HFFc6 (cell line): ENCODE measurements at places on chromosomes 3 and 15.

DNA sequence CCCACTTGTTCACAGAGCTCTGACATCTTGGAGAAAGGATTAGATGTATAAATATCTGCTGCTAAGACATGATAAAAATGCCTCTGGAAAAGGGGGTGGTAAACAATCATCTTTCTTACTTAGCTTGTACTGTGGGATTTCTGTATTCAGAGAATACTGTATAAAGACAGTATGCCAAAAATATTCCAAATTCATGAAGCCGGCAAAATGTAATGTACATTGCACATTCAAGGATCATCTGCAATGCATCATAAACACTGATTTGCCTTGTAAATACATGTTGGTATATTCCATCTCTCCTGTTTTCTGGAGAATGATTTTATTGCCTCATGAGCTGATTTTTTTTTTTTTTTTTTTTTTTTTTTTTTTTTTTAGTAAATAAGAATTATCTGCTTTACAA is 355.3 kb downstream of the ROBO1 start:
- no peak for DNase-seq

- no peak for DNase-seq
Observed at GRCh38 chr3:179942553-179943075, 94.1 kb downstream of the PEX5L start.

DNA sequence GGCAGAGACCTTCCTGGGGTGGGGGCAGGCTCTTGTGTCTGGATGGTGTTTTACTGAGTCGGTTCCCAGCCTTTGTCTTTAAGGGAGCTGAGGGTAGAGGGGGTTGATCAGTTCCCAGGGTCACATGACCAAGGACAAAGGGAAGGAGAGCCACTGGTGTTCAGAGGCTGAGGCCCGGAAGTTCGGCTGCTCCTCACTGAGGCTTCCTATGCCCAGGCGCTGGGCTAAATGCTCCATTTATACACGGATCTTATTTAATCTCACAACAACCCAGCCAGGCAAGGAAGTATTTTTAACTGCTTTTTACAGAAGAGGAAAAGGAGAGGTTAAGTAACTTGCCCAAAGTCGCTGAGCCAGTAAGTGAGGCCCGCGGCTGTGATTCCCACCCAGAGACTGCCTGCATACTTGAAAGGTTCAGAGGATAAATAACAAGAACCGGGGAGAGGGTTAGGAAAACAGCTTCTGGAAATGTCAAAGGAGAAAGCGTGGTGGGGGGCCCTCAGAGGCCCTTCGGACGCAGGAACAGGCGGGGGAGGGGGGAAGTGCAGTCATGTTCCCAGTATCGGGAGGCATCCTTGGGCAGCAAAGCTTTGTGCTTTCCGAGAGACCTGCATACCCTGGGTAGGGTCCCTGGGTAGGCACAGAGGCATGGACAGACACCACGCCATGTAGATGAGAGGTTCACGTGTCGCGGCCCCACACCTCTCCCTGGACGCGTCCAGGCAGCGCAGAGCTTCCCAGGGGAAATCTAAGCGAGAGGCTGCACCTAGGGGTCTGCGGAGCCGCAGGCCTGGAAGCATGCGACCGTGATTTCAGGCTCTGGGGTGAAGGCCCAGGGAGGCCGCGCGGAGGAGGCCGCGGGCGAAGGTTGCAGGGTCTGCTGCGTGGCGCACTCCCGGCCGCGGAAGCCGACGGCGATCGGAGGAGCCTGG is 21.3 kb downstream of the EPHB3 start:
- DNase-seq, result no peak

DNA sequence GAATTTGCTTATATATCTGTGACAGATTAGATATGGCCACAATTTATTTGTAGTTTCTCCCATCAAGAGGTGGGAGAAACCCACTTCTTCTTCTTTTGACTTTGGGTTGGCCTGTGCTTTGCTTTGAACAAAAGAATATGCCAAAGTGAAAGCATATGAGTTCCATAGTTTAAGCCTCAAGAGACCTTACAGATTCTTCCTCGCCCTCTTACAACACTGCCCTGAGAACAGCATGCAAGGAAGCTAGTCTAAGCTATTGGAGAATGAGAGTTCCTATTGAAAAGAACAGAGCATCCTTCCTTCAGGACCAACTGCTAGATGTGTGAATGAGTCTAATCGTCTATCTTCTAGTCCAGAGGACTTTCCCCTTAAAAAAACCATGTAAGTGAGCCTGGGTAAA is 394.8 kb downstream of the TUSC7 start:
- no peak for DNase-seq

DNA sequence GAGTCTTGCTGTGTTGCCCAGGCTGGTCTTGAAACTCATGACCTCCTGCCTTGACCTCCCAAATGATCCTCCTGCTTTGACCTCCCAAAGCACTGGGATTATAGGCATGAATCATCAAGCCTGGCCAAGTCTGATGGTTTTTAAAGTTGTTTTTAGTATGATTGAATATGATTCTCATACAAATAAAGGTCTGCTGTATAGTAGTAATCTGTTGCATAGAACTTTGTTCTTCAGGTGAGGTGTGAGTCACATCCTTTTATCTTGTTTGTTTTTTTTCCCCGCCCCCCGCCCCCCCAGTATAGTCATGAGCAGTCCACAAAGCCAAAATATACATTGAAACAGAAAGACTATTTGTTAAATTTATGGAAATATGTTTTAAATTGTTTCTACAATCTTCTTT is 39.0 kb downstream of the UBE2E2 start:
- no peak for DNase-seq

DNA sequence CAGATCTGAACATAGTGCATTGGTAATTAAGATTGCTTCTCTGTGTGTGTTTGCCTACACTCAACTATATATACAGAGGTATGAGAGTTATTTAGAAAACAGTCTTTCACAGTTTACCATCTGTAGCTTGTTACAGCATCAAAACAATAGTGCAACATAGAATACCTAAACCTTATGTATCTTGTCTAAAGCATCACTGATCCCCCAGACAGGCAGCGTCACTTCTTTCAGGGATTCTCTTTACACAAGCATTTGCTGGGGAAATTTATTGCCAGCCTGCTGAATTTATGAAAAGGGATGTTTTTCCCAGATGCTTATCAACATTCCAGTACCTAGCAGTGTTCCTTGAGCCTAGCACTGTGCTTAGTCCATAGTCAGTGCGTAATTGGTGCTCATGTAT is 195.8 kb upstream of the COL8A1 start:
- no peak for DNase-seq

- DNase-seq, result no peak
Observed at GRCh38 chr15:25832158-25832557, 31.0 kb downstream of the ATP10A start.

DNA sequence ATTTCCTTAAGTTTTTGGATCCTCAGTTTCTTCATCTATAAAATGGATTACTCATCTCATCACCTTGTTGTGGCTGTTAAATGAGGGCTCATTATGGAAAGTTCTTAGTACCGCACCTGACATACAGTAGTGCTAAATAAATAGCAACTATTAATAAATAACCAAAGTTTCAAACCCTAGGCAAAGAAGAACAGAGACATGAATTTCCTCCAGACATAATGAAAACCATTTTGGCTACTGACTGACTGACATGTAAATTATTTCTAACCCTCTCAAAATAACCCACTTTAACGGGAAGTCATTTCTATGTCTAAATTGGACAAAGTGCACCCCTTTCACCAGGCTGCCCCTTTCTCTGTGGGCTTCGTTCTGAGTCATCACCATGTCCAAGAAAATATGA is 17.4 kb upstream of the KLHL6 start:
- no peak for DNase-seq

DNA sequence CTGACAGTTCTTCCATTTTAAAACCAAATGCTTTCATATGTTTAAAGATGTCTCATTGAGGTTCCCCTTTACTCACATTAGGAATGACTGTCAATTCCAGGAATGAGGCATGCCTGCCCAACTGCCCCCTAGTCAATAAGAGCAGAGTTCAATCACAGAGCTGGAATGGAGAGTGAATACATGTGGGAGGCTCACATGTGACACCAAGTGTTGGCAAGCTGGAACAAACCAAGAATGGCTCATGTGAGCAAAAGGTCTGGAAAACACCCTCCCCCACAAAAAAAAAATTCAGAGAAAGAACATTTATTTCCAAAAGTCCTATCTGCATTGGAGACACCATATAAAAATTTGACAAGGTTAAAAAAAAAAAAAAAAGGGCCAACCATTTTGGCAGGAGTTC is 3.7 kb downstream of the PBRM1 start:
- peak; percentile 59 for DNase-seq

DNA sequence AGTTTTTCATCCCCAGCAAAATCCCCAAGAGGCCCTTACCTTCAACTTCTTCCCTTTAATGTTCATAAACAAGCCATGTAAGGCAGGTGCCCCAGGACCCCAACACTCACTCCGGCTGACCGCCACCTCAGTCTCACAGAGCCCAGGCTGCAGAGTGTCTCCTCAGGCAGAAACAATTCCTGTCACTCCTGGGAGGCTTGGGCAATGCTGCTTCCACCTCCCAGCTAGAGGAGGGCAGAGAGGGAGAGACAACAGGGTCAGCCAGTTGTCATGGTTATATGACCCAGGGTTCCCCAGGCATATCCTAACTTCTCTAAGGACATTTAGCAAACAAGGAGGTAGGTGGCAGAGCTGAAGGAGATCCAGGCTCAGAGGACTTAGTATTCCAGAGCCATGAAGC is at the start of gene PLIN1:
PLIN1 (minus strand) TSS at position 156 of the 400 bp plus-strand sequence. CDS start 1,878 bp downstream, outside the sequence.
- no peak for DNase-seq

GRCh38 chr15:88006146-88006545 is 250.4 kb downstream of the NTRK3 start:
- DNase-seq, result no peak

DNA sequence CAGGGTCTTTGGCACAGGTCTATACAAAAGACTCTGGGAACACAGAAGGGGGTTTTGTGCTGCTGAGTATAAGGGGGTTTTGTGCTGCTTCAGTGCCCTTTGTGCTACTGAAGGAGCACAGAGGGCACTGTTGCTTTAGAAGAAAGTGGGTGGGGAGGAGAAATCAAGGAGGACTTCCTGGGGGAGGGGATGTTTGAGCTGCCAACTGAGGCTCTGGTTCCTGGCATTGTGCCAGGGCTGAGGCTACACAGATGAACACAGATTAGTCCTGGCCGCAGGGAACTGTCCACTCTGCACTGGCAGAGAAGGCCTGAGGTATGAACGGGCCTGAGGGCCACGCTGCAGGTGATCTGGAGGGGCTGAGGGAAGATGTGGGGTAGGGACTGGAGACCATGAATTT is 32.2 kb upstream of the SEC13 start:
- no peak for DNase-seq

DNA sequence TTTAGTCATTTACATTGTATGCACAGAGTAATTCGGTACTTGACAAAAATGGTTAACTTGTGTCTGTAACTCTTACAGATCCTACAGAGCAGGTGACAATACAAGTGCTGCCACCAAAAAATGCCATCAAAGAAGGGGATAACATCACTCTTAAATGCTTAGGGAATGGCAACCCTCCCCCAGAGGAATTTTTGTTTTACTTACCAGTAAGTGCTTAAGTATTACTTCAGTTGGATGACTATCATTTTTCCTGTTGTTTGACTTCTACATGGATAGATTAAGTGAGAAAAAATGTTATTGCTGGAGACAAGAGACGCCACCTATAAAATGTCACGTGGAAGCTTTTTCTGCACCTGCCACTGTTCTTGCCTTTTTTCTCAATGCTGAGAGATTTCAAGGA is 173.2 kb downstream of the ALCAM start:
- DNase-seq, result no peak

GRCh38 chr3:31577232-31577631 is 44.5 kb downstream of the STT3B start:
- DNase-seq, result no peak

GRCh38 chr3:120689395-120689794 is 7.4 kb upstream of the HGD start:
- DNase-seq, result no peak

DNA sequence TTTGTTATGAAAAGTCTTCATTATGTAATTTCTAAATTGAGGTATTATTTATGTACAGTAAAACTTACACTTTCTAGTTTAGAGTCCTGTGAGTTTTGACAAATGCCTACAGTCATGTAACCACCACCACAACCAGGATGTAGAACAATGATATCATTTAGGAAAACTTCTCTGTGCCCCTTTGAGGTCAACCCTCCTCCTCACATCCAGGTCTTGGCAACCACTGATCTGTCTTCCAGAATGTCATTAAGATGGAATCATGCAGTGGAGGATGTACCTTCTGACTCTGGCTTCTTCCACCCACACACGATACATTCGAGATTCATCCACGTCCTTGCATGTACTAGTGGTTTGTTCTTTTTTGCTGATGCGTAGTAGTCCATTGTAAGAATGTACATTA is 23.2 kb downstream of the MINAR1 start:
- DNase-seq, result no peak

- DNase-seq, result no peak
Observed at GRCh38 chr3:182182531-182182968, 470.8 kb downstream of the SOX2 start.

- DNase-seq, result no peak
Observed at GRCh38 chr15:78055919-78056713, 21.4 kb downstream of the TBC1D2B start.

DNA sequence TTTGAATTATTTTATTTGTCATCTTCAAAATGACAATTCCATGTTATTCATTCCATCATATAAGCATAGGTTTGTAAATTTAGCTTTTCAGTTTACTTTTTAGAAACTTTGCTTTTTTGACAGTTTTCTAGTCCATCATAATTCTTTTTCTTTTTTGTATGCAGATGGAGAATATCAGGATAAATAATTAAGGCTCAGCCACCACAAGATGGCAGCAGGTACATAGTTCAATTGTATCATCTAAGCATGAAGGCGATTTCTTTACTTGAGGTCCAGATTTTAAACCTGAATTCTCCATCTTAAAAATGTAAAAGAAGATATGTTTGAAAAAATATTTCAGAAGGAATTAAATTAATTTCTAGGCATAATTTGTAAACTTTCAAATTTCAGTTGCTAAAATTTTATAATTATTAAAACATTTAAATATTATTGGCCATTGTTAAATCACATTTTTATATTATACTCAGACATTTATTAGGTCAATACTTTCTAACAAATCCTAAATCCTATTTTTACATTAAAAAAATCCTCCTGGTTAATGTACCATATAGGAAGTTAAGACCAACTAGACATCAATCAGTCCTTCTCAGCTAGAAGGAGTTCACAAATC is 15.1 kb downstream of the PLSCR5 start:
- peak; percentile 36 for DNase-seq

- DNase-seq, result no peak
Observed at GRCh38 chr3:182905623-182906022, 74.7 kb downstream of the DCUN1D1 start.

DNA sequence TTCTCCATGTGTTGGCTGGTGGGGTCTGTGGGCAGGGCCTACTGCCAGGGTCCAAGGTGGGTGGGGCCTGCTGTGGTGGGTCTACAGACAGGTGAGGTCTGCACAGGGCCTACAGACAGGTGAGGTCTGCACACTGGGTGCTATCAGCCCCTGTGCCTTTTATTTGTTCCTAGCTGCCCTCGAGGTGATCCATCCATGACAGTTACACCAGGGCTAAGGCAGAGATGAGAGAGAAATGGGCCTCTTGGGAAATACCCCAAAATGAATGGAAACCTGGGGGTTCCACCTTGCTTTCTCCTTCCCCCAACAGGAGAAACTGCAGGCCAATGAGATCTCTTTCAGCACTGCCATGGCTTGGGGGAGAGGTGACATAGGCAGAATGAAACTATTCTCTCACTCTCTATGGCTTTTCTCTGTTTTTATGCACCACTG is 36.4 kb downstream of the CFAP100 start:
- DNase-seq, result no peak

GRCh38 chr15:66800584-66801235 is 98.7 kb downstream of the SMAD6 start:
- DNase-seq, result no peak
